C1 segment of cervical spinal cord (tissue), 14 donors: ENCODE measurements at places on chromosomes 11 and 22.

- DNase-seq: no peak
Measured at GRCh38 chr11:56089697-56090096, 3.4 kb upstream of the OR8I2 start.

GRCh38 chr22:35186492-35186891 is 70.8 kb upstream of the HMGXB4 start:
- no peak for DNase-seq

DNA sequence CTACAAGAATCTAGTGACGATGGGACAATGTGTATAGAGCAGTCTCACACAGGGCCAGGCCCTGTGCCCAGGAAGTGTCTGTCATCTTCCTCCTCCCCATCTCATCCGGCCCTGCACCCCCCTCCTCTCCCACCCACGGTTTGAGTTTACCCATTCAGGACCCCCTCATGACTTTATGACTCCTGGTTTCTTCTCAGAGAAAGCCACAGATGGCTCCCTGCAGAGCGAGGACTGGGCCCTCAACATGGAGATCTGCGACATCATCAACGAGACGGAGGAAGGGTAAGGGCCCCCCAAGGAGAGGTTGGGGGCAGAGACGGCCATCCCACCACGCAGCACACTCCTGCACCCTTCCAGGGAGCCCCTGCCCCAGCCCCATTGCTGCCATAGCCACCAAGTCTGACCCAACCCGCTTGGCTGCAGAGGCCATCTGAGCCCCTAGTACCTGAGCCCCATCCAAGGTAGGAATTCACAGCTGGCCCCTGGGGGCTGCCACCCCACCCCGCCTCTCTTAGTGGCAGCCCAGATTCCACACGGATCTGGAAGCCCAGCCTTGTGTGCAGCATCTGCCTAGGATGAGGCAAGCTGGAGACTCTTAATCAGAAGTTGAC is 18.1 kb downstream of the TOM1 start:
- DNase-seq: no peak

DNA sequence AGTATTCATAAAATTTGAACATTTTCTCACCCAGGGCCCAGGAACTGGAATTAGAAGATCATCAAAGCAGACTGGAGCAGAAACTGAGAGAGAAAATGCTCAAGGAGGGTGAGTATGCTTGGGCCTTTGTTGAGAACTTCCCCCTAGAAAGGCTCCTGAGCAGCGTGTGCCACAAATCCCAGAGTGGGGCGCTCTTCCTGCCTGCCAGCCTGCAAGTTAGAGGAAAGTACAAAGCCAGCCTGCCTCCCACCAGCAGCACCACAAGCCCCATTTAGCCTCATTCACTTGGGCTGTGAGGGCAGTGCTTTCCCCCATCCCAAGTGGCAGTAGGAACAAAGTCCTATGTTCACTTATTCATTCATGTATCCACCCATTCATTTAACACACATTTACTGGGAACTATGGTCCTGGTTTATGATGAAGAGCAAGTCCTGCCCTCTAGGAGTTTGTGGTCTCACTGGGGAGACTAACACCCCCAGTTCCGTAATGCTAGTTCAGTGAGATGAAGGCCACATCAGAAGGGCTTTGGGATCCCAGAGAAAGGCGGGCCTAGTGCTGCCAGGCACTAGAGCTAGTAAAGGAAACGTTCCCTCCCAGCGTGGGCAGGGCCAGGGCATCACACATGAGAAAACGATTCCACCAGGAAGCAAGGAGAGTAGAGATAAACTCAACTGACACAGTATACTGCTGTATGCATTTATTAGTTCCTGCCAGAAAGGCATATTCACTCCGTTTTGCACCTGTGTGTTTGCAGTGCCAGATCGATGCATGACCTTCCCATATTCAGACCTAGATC is 22.4 kb upstream of the PARVA start:
- no peak for DNase-seq

DNA sequence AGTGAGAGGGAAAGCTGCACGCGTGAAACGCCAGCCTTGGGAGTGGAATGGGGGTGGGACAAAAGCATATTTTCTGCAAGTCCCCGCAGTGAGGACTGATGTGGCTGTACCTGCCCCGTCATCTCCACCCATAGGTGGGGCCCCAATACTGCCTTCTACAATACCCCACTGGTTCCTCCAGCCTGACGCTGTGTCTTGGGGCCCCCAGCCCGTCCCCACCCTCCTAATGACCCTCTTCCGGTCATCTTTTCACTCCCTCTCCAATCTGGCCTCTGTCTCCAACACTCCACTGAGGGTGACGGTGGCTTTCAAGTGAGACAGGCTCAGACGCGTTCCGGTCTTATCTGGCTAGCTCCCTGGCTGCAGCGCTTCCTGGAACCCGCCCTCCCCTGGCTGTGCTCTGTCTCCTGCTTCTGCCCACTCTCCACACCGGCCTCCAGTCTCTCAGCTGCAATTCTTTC is 104.2 kb downstream of the MICAL3 start:
- no peak for DNase-seq
